ENCODE measurements at places on chromosomes 5 and 9.
A peak's percentile ranks its signal among the peaks of the same experiment; 100 is the strongest.

GRCh38 chr5:35908228-35908627 is 30.2 kb downstream of the CAPSL start:
- no peak for DNase-seq

GRCh38 chr5:103951776-103952175 is 389.2 kb upstream of the NUDT12 start:
- no peak for DNase-seq

- DNase-seq, result no peak
Measured at GRCh38 chr5:16582081-16582480, 34.7 kb downstream of the RETREG1 start.

DNA sequence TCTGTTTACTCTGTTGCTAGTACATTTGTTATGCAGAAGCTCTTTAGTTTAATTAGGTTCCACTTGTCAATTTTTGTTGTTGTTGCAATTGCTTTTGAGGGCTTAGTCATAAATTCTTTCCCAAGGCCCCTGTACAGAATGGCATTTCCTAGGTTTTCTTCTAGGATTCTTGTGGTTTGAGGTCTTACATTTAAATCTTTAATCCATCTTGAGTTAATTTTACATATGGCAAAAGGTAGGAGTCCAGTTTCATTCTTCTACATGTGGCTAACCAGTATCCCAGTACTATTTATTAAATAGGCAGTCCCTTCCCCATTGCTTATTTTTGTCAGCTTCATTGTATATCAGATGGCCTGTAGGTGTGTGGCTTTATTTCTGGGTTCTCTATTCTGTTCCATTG is 792.4 kb downstream of the PTPRD start:
- DNase-seq, result no peak

DNA sequence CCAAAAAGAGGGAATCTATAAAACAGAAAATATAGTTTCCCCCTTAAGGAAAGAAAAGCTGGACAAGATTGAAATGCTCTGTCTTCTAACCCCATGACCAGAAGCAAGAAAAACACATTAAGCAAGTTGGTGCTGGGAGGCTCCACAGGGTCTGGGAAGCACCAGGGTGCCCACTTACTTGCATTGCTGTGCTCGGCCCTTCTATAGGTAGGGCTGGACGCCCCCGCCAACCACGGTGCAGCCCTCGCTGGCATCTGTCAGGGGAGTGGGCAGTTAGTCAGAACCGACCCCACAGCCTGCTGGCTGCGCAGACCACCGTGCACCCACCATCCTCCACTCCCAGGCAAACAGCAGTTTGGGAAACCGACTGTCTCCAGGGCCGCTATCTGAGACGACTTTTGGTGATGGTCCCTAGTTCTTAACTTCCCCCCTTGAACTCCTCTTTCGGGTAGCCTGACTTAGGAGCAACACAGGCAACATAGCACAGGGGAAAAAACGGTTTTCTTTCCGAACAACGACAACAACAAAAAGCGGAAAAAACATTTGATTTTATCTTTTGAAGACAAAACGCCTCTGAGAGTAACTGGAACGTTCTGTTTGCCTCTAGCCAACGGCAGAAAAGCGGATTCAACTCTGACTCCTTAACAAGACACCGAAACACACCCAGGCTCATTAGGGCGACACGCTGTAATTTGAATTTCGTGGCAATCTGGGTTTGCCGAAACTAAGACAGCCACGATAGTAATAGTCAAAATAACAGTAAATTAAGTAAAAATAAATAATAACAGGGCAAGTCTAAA is 3.9 kb downstream of the IRX2 start:
- DNase-seq, result no peak

DNA sequence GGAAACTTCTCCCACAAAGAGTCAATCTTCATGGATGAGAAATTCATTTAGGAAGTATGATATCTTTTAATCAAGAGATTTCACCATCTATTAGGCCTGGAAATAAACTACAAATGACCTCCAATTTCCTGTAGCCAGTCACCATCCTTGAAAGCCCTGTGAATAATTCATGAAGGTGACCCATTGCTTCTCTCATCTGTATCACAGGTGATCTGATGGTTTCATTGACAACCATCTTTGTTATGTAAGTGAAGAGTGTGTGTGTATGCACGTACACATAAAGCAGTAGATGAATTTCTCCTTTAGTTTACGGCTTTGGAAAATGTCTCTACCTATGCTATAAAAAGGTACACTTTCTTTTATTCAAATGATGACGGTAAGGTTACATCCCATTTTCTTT is 644.1 kb upstream of the KLF4 start:
- no peak for DNase-seq

GRCh38 chr5:92525131-92525530 is 1055.9 kb downstream of the NR2F1-AS1 start:
- DNase-seq, result no peak

- DNase-seq, result no peak
Measured at GRCh38 chr9:12640866-12641636, 52.1 kb upstream of the TYRP1 start.

DNA sequence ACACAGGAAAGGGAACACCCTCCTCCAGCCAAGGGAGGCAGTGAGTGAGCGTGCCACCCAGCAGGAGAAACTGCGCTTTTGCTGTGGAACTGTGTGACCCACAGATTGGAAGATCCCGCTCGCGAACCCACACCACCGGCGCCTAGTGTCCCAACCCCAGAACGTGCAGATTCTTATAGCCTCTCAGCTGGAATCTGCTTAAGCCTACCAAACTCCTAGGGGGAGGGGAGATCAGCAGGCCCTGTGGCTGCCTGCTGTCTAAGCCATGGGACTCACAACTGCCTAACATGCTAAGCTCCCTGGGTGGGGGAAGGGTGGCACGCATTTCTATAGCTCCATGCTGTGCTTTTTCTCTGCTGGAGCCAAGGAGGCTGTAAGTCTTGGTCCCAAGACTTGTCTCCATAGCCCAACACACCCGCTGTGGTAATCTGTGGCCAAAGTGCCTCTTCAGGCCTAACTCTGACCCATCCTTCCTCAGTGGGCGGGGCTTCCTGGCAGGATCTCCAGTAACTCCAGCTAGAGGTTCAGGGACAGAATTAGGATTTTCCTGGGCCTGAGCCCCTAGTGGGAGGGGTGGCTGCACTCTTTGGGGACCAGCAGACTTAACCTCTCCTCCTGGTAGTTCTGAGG is 485.0 kb downstream of the TAF11L14 start:
- no peak for DNase-seq

GRCh38 chr5:180790020-180790419 is 12.6 kb downstream of the MGAT1 start:
- no peak for DNase-seq

DNA sequence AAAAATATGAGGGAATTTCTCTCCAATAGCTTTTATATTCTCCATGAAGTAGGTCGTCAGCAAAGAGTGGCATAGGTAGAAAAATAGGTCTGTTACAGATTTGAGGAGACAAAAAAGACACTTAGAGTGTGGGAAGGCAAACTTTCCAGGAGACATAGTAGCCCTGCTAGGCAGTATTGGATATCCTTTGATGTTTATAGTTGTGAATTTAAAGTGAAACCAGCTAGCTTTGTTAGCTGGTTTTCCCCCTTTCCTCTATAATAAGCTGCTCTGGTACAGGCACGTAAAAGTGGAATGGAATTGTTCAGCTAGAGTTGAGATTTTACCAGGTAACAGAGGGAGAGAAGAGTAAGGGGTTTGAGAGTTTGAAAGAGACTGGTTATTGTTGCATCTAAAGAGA is 17.1 kb upstream of the APC start:
- no peak for DNase-seq

GRCh38 chr5:141478321-141478945 is 2.7 kb downstream of the PCDHGC3 start:
- DNase-seq, result no peak

DNA sequence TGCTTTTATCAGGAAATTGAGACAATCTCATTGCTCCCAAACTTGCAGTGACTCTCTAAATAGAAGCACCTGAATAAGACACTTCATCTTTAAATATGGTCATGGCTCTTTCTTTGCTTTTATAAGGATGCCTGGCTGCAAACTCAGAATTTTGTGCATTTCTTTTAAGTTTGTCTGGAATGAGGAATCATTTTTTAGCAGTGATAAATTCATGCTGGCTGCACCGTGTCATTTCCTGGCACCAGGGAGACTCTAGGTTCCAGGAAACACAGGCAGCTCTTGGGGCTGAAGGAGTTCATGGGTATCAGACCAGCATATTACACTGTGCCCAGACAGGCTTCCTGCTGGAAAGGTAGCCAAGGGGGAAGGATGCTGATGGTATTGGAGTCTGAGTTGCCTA is 109.9 kb downstream of the NUDT12 start:
- DNase-seq, result no peak

DNA sequence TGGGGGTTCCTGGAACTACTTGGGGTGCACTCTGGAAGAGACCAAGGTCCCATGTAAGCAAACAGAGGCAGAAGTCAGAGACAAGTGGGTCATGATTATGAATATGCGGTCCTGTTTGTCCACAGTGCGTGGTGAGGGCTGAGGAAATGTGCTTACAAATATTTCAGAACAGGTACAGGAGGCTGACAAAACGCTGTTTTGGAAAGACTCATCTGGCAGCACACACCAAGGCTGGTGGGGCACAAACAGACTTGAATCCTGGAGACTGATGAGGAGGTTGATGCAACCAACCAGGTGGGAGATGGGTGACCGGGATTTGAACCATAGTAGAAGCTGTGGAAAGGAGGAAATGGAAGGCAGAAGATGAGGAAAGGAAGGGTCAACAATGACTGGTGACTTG is 83.8 kb downstream of the ADRB2 start:
- DNase-seq, result no peak

GRCh38 chr9:134483361-134484184 is 157.3 kb downstream of the RXRA start:
- no peak for DNase-seq

- no peak for DNase-seq
Measured at GRCh38 chr9:26727471-26727870, 165.1 kb downstream of the CAAP1 start.

GRCh38 chr5:99315413-99316183 is 386.8 kb upstream of the CHD1 start:
- DNase-seq, result no peak

- DNase-seq, result peak; percentile 78
Measured at GRCh38 chr5:180291943-180292831, at the start of gene MAPK9. TSS of gene MAPK9 (minus strand) at chr5:180292083. CDS start at chr5:180280561, 11,522 bp downstream.

DNA sequence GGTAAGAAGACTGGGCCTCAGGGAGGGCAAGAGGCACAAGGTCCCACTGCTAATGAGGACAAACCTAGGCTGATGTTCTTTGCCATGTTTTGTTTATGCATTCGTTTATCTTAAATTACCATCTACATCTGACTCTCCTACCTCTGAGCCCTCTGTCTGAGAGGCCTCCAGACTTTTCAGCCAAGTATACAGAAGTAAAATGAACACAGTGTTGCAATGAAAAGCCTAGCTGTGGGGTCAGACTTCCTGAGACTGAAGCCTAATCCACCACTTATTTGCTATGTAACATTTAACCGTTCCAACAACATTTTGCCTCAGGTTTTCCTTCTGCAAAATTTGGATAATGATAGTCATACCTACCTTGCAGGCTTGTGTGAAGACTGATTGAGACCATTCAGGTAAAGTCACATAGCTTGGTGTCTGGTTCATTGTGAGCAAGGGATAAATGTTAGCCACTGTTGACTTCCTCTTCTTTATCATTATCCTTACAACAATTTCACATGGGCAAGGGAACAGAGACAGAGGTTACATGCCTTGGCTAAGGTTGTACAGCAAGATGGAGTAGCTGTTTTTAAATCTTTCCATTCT is 374.9 kb upstream of the CLINT1 start:
- no peak for DNase-seq

DNA sequence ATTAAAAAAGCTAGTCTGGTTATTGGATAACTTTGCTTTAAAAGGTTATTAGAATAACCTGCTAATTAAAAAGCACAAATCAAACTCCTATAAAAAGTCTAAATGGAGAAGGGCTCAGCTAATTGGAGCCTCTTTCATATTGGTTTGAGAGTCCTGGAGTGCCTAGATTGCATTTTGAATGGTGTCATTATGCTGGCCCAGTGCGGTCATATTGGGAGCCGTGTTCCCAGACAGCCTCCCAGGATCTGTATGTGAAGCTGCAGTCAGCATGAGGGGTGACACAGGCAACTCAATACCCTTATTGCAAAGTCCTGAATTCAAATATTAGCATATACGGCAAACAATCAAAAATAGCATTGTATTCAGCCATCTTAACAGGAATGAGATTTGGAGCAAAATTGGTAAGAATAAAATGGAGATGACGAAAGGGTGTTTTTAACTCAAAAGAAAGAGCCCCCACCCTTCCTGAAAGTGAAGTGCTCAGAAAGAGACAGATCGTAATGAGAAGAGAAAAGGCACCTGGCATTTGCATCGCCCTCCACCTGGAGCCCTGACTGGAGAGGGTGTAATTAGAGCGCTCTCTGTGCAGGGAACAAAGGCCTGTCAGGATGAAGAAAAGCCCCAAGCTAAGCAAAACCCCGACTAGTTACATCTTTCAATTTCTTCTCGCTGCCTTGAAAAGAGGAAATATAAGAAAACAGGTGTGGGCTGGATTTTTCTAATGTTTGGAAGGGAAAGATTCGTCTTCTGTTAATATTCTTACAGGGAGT is 621.0 kb upstream of the ADAMTS16 start:
- no peak for DNase-seq

DNA sequence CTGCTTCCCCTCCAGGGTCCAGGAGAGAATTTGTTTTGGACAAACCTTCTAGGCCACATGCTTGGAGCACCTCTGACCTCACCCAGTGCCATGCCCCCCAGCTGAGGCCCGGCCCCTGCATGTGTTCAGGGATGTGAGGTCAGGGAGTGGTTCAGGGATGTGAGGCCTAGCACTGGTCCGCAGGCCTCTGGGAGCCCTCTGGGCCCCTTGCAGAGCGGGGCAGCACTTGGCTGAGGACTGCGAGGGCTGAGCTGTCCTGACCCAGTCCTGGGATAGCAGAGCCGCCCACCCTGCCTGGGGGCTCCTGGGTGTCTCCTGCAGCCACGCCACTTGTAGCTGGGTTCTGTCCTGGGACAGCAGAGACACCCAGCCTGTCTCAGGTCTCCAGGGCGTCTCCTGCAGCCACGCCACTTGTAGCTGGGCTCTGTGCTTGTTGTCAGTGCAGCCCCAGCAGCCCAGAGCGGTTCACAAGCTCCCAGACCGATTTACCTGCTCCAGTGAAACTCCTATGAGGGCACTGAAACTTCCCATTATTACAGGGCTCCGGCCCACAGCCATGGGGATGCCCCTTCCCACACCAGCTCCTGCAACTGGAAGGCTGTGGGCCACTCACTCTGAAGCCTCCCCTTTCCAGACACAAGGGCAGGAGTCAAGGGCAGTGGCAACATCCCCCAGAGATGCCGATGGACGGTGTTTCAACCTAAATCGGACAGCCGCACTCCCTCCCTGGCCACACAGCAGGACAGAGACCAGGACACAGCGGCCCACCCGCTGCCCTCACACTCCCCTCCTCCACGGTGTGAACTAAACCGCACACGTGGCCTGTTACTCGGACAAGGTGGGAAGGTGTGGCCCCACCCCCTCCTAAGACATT is 5.4 kb upstream of the CEP72 start:
- no peak for DNase-seq

DNA sequence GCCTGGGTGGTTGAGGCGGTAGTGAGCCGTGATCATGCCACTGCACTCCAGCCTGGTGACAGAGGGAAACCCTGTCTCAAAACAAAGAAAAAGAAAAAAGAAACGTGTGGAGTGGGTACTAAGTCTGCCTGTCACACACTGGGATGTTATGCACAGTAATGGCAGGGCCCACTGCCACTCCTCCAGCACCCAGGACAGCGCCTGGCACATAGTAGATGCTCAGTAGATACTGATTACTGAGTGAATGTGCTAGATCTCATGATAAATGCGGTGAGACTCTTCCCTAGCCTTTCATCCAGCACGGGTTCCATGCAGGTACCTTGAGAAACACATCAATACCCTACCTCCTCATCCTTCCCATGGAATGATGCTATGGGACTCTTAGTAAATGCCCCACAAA is 87.4 kb upstream of the HSPA9 start:
- DNase-seq, result peak; percentile 16

- DNase-seq, result no peak
Measured at GRCh38 chr5:142946547-142947426, 176.6 kb downstream of the ARHGAP26 start.

Data from stimulated activated CD4-positive, alpha-beta T cell treated with anti-CD3 and anti-CD28 coated beads, Interleukin-15, amount 100 ng/mL, for 1 hour (primary cell).